ENCODE measurements at places on chromosomes 3 and 15.

GRCh38 chr3:129502641-129503408 lies 25.6 kb upstream of the RHO start:
- DNase-seq = no peak

GRCh38 chr3:46266598-46266997 lies 24.3 kb downstream of the CCR3 start:
- no peak for DNase-seq

- no peak for DNase-seq
Measured at GRCh38 chr15:89515477-89515876, 19.1 kb upstream of the RHCG start.

GRCh38 chr3:9957214-9957613 lies 5.0 kb upstream of the PRRT3 start:
- DNase-seq = no peak

GRCh38 chr15:58010983-58011382 lies 54.5 kb downstream of the ALDH1A2 start:
- DNase-seq = no peak

DNA sequence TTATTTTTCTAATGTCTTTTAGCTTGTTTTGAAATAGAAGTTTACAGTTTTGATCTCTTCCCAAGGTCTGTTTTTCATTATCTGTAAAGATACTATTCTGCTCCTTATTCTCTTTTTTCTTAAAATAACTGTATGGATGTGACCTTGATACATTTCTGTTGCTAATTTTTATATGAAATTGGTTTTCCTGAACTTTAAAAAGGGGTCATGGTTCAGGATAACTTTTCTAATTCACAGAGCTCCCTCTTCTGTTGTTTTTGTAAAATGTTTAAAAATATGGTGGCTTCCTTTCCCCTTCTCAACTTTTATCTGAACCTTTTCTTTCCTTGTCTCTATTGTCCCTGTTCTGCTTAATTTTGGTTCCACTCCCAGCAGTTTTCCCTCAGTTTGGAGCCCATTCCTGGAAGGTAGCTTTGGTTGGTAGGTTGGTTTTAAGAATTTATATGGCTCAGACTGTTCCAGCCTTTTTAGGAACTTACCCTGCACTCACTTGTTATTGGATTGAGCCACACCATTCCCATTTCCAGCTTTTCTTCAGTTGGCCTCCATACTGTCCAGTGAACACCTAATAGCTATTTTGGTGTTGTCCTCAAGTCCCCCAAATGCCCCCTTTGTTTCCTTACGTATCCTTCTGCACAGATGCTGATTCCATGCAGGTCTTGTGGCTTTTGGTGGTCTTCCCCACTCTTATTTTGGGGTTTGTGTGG lies 70.3 kb downstream of the SLMAP start:
- DNase-seq = no peak

DNA sequence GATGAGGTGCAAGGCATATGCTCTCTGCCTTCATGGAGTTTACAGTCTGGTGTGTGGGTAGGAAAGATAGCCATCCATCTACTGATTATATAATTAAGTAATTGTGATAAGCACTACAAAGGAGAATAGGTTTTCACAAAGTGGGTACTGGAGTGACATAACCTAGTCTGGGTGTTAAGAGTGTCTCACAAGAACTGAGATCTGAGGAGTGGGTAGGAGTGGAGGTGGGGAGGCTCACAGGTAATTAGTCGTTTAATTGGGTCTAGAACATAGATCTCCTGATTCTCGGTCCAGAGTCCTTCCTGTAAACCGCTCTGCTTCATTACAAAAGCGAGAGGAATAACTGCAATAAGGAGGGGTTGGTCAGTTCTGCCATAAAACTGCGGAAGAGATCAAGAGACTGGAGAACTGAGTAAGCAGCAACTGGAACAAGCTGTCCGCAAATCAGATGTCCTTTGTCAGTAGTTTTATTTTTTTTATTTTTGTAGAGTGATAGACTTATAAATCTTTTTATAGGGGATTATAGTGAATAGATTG lies 2.2 kb downstream of the NEO1 start:
- DNase-seq = no peak

- DNase-seq = no peak
Measured at GRCh38 chr3:120171134-120171873, 77.1 kb upstream of the GSK3B start.

- no peak for DNase-seq
Measured at GRCh38 chr3:194983620-194984019, 287.3 kb downstream of the XXYLT1 start.

DNA sequence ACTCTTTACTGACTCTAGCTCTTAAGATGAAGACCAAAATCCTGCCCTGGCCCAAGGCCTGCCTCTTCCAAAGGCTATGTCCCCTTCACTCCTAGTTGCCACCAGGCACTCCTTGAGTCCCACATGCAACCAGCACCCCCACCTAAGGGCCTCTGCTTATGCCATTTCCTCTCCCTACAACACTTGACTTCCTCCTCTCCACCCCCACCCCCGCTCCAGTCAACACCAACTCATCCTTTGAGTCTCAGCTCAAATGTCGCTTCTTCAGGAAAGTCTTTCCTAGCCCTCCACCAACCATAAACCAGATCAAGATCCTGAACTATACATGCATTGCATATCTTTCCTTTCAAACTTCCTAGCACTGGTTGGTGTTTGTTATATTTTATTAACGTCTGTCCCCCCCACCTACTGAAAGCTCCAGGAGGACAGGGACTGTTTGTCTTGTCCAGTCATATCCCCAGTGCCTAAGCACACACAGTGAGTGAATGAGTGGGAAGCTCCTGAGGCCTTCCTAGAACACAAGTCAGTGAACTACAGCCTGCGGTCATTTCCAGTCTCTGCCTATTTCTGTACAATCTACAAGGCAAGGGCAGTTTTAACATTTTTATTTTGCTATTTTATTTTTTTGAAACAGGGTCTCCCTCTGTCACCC lies 7.3 kb downstream of the TBC1D2B start:
- no peak for DNase-seq

DNA sequence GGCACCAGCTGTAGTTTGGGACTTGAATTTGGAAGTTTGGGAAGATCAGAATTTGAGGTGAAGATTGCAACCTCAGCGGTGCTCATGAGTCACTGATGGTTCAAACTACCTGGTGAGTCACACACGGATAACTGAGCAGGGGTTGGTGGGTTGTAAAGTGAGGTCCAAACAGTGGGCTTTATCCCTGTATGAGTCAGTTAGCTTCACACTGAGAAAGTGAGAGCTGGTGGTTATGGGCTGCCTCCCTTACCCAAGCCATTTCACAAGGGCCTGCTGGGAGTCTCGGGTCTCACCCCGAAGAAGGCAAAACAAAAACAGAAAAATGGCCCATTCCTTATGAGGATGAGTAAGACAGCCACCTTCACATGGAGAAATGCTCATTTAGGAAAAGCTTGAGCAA lies 77.0 kb downstream of the ITGA11 start:
- no peak for DNase-seq

DNA sequence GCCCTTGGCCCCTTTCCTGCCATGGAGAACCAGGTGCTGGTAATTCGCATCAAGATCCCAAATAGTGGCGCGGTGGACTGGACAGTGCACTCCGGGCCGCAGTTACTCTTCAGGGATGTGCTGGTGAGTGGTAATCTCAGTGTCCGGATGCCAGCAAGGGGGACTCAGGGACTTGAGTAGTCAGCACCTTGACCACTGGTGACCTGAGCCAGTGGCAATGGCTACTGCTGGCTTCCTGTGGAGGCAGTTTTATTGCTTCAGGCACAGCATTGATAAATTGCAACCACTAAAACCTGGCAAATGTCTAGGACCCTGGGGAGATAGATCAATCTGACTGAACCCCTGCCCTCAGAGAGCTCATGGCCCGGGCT lies 830 bp downstream of the MAP2K5 start:
- peak; percentile 31 for DNase-seq

Data from HuH-7.5 (cell line).